Activated naive CD4-positive, alpha-beta T cell (primary cell): ENCODE measurements at places on chromosomes 11 and 22.

DNA sequence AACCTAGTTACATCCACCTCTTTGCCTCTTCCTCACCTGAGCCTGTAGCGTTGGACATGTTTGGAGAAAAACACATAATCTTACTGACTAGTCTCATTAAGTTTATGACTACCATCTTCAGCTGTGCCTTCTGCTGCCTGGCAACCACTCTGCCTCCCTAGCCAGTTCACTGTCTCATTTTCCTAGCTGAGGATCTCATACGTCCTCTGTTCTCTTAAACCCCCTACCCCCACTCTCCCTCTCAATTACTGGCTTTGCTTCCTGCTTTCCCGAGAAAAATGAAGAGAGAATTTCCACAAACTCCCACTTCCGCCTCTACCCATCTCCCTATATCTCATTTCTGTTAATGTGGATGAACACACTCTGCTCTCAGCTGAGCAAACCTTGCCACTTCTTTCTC, 239.3 kb upstream of the POU2AF2 start:
- no peak for DNase-seq

- no peak for DNase-seq
These were observed 135.7 kb downstream of the NECTIN1 start for GRCh38 chr11:119593346-119593745.

DNA sequence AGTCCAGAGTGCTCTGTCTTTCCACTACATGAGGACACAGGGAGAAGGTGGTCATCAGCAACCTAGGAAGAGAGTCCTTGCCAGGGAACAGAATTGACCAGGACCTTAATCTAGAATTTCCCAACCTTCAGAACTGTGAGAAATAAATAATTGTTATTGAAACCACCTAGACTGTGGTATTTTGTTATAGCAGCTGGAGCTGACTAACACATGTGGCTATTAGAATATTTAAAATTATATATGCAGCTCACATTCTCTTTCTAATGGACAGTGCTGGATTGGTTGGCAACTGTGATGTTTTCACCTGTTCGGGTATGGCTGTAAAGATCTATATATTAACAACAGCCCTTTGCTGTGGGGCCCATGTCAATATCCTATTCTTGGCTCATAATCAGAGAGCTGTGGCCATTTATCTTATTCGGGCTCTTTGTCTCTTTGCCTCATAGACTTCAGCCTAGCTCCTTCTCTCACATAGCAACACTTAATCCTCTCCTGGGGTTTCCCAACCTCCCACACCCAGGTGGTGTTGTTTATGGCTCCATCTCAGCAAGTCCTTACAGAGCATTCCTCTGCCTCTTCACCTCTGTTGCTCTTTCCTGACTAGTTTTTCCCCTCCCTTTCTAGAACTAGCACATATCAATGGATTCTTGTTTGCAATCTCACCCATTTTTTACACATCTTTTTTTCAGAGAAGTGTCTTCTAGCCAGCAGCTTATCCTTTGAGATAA, 46.4 kb upstream of the AMOTL1 start:
- DNase-seq, result no peak

DNA sequence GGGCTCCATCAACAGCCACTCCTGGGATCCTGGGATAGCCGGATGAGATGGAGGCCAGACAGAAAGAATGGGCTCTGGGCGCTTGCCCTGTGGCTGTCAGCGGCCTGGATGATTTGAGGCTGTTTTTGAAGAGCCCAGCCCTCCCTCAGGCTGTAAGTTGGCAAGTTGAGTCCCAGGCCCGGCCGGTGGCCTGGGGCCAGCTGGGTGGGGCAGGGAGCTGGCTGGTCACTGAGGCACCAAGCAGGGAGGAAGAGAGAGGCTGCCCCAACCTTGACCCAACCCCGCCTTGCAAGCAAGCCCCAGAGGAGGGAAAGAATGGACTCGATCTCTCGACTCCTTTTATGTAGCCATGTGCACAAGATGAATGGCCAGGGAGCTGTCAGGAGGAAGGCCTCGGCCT, 34.9 kb downstream of the RIBC2 start:
- DNase-seq, result no peak

- DNase-seq, result no peak
These were observed 372.0 kb upstream of the B3GAT1 start for GRCh38 chr11:134784046-134784445.

DNA sequence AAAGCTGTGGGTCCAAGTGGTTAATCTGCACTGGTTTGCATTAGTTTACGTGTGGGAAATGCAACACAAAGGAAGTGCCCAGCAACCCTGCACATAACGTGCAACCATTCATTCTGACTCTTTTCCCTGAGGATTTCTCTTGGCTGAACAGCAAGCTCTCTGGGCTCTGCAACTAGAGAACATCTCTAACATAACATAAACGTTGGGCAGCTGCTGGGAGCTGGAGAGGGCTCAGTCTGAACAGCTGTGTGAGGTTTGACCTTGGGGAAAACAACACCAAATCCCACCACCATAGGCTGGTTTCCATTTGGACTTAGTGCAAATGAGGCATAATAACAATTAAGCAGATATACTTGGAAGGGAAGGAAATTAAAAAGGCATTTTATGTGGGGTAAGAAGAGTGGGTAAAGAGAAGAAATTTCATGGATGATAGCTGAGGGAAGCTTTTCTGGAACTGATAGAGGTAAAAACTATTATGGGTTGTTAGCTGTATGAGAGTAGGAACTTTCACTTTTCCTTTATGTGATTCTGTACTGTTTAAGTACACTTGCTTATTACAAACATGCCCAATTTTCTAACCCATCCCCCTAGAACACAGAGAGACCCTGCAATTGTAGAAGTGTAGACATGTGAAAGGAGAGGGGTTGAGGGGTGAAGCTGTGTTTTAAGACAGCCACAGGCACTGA, 76.2 kb downstream of the SNX19 start:
- no peak for DNase-seq

DNA sequence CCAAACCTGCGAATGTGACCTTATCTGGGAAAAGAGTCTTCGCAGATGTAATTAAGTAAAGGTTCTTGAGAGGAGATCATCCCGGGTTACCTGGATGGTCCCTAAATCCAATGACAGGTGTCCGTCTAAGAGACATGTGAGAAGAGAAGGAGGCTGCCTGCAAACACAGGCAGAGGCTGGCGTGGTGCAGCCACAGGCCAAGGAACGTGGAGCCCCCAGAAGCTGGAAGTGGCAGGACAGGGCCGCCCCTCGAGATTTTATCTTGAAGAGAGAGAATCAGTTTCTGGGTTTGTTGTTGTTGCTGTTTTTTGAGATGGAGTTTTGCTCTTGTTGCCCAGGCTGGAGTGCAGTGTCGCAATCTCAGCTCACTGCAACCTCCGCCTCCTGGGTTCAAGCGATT, 33.6 kb downstream of the MRGPRD start:
- DNase-seq, result no peak

GRCh38 chr11:14360976-14361375, 2.0 kb upstream of the RRAS2 start:
- no peak for DNase-seq

DNA sequence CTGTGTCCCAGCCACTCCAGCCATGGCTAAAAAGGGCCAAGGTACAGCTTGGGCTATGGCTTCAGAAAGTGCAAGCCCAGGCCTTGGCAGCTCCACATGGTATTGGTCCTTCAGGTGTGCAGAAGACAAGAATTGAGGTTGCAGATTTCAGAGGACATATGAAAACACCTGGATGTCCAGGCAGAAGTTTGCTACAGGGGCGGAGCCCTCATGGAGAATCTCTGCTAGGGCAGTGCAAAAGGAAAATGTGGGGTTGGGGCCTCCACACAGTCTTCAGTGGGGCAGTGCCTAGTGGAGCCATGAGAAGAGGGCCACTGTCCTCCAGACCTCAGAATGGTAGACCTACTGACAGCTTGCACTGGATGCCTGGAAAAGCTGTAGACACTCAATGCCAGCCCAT, 1074.1 kb downstream of the JRKL start:
- no peak for DNase-seq

GRCh38 chr11:23278121-23278520, 417.8 kb upstream of the CCDC179 start:
- DNase-seq, result no peak

DNA sequence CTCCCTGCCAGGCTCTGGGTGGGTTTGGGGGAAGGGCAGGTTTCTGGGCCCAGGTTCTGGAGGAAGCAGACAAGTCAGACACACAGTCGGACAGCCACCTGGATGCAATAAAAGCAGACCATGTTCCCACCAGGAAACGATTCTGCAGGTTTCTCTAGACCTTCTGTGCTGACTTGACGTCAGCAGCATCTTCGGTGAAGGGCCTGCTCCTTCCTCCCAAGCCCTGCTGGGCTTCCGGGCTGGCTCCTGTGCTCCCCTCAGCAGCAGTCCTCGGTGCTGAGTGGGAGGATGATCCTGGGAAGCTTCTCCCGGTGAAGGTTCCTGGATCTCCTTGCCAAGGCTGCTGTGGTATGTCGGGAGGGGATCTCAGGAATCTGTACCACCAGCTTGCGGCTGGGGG, 240.0 kb downstream of the GRIK4 start:
- DNase-seq, result no peak

- DNase-seq, result no peak
These were observed 885.4 kb downstream of the OPCML start for GRCh38 chr11:132646890-132647289.
